ENCODE measurements at places on chromosomes 13 and 19. TPM values are rescaled to one million over a fixed set of nuclear protein-coding genes. Genes with fewer than 3 reads are reported as not detected.
A peak's percentile ranks its signal among the peaks of the same experiment; 100 is the strongest.

GRCh38 chr13:106628936-106629659 lies 61.2 kb upstream of the ARGLU1 start:
- no peak for DNase-seq

MCEMP1 gene
- not detected for total RNA-seq

ZNF813 gene
- 27.2 TPM for total RNA-seq

DNA sequence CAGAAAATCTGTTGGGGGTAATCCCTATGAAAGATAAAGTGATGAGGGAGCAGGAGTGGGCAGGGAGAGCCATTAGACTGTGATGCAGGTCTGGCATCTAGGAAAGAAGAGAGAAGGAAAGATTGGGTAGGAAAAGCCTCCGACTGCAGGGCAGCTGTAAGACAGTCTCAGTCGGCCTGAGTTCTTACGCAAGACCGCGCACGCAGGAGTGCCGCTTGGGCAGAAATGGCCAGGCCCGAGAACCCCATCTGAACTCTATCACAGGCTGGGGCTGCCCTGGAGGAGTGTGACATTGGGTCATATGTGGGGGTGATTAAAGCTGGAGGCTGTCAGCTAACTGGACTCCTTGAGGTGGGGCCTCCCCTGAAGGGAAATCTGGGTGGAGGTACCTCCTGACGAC lies 13.9 kb upstream of the FBXL3 start:
- no peak for DNase-seq

- DNase-seq, result no peak
Observed at GRCh38 chr13:30196025-30196424, 111.3 kb downstream of the KATNAL1 start.

SERP2 gene
- 3.3 TPM for total RNA-seq

DNA sequence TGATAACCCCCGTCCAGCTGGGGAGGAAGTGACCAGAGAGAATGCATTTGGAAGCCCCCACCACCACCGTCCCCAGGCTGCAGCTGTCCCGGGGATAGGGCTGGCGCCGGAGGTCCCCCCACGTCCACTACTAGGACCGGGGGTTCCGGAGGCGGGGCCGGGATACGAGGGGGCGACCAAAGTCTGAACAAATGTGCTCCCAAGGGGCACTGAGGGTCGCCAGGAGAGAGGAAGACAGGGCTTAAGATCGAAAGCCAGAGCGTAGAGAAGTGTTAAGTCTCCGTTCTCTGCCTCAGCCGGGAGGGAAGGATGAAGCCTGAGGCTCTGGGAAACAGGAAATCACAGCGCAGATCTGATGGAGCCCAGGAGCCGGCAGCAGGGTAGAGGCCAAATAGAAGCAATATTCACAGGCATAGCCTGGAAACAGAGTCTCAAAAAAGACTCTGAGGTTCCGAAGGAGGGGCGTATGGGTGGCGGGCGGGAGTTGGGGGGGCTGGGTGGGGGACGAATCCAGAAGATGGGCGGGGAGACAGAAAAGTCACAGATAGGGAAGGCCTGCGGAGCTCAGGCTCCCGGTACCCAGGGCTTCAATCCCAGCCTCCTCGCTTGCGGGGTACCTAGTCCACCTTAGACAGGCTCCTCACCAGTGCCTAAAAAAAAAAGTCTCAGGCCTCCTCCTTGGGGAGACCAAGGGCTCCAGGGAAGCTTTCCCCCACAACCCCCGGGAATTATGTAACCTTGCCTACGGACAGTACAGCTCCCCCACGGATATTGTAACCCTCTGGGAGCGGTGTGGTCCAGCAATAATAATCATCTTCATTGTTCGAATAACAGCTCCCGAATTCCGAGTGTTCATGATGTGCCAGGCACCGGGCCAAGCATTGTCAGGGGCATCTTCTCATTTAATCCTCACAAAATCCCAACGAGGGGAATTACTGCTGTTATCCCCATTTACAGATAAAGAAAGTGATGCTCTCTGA lies 1.1 kb upstream of the ERF start:
- DNase-seq, result no peak

DNA sequence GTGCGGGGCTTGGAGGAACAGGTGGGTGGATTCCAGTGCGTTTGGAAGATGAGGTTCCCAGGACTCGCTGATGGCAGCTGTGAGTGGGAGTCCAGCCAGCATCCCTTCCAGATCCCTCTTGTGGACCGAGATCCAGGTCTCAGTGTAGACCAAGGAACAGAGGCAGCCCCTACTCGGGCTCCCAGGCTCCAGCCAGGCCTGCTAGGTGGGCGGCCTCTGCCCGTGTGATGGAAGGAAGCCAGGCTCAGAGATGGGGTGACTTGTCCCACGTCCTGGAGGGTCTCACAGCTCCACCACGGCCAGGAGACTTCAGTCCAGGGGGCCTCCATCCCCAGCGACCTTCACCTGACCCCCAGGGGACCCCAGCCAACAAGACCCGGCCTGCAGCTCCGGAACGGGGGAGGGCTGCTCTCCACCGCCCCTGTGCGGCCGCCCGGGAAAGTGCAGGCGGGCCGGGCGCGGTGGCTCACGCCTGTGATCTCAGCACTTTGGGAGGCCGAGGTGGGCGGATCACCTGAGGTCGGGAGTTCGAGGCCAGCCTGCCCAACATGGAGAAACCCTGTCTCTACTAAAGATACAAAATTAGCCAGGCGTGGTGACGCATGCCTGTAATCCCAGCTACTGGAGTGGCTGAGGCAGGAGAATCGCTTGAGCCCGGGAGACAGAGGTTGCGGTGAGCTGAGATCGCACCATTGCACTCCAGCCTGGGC lies 729 bp upstream of the MADCAM1 start:
- peak; percentile 67 for DNase-seq

All from Peyer's patch (tissue), 4 donors.